ENCODE measurements at places on chromosomes 2 and 18. TPM values are rescaled to one million over a fixed set of nuclear protein-coding genes. Genes with fewer than 3 reads are reported as not detected.
A peak's percentile ranks its signal among the peaks of the same experiment; 100 is the strongest.

The CRYGD gene
- not detected for total RNA-seq

The LBX2 gene
- total RNA-seq: not detected

The EIF4E2 gene
- total RNA-seq: 2.3 TPM

The CPLX4 gene
- total RNA-seq: not detected

The IKZF2 gene
- 5.2 TPM for total RNA-seq

The ALLC gene
- total RNA-seq: not detected

The EVX2 gene
- total RNA-seq: not detected

The SLC11A1 gene
- total RNA-seq: 20.4 TPM

The CCDC141 gene
- 0.58 TPM for total RNA-seq

The CFC1B gene
- not detected for total RNA-seq

The MFSD2B gene
- total RNA-seq: not detected

- no peaks in the 10 kb centered on the region for H3K36me3 ChIP-seq
- no peak overlapping the region for H3K4me3 ChIP-seq
- DNase-seq: no peak
- H3K4me1 ChIP-seq: peaks cover 15% of the 10 kb centered on the region
Measured at GRCh38 chr18:32333781-32334180, 136.9 kb downstream of the GAREM1 start.

- no peaks in the 10 kb centered on the region for H3K36me3 ChIP-seq
- peak; percentile 10 for DNase-seq
- H3K27ac ChIP-seq: no peak overlapping the region
- no peaks in the 10 kb centered on the region for H3K4me1 ChIP-seq
- peaks cover 16% of the 10 kb centered on the region for H3K27me3 ChIP-seq
Measured at GRCh38 chr2:239781454-239781853, 243.7 kb downstream of the NDUFA10 start.

GRCh38 chr2:60097298-60097697, 456.2 kb downstream of the BCL11A start:
- H3K4me3 ChIP-seq: no peak overlapping the region
- no peaks in the 10 kb centered on the region for H3K36me3 ChIP-seq
- no peaks in the 10 kb centered on the region for H3K27me3 ChIP-seq
- DNase-seq: no peak
- H3K4me1 ChIP-seq: no peaks in the 10 kb centered on the region

- no peak for DNase-seq
- no peak overlapping the region for H3K27ac ChIP-seq
- H3K4me1 ChIP-seq: peaks cover 21% of the 10 kb centered on the region
- no peak overlapping the region for H3K4me3 ChIP-seq
Measured at GRCh38 chr2:241574911-241575623, 16.5 kb downstream of the BOK start.

GRCh38 chr18:45243340-45244110, 371.8 kb upstream of the SLC14A2 start:
- H3K36me3 ChIP-seq: no peaks in the 10 kb centered on the region
- no peak overlapping the region for H3K4me3 ChIP-seq
- no peaks in the 10 kb centered on the region for H3K4me1 ChIP-seq
- no peaks in the 10 kb centered on the region for H3K27me3 ChIP-seq
- no peak for DNase-seq

DNA sequence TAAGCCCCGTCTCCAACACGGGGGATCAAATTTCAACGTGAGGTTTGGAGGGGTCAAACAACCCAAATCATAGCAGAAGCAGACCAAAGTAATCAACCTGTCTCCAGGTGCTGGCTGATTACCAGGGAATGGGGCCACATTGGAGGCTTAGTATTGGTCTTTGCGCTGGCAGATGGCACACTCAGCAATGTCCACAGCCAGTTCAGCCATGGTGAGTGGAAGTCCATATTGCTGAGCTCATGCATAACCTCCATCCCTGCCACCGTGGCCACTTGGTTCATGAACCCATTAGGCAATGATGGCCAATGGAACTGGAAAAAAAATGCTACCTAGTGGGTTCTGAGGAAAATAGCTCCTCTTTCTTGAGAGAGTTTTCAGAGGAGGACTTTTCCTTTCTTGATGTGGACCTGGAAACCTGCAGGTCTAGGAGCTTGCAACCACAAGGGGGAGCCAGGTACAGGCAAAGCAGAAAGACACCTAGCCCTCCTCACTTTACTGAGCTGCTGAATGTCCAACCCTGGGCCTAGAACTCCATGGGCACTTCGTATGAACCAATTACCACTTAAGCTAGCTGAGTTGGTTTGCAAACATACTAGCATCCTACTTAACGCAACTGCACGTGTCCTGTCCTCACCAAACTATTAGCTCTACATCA, 128.0 kb upstream of the GYPC start:
- H3K4me1 ChIP-seq: no peaks in the 10 kb centered on the region
- DNase-seq: peak; percentile 61
- no peak overlapping the region for H3K4me3 ChIP-seq
- H3K27me3 ChIP-seq: no peaks in the 10 kb centered on the region

DNA sequence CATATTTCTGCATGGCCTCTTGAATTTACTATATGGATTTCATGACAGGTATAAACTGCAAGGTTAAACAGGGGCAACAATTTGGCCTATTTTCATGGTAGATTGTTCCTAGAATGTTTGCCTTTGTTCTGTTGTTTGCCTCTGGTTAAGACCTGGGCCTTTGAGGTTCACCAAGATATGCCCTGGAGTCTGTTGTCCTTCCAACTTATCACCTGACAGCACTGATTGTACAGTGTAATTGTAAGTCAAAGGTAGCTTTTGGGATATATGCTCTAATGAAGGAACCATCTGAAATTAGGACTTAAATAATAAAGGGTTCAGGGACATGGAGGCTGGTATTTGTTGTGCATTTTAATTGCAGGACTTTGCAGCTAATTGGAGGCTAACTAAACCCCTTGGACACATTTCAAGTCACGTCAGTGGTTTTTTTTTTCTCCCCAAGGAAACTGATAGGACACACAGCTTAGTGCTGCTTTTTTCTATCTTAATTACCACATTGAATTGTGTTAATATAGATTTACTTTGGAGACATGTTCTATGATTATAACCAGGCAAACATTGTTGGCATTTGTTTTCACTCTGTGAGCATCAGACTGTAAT, 771.2 kb upstream of the LINC00305 start:
- H3K36me3 ChIP-seq: no peaks in the 10 kb centered on the region
- no peaks in the 10 kb centered on the region for H3K4me1 ChIP-seq
- no peak overlapping the region for H3K27ac ChIP-seq
- DNase-seq: peak; percentile 20
- no peaks in the 10 kb centered on the region for H3K27me3 ChIP-seq

GRCh38 chr2:27072920-27073319, 1.5 kb upstream of the OST4 start:
- no peak overlapping the region for H3K4me3 ChIP-seq
- H3K4me1 ChIP-seq: peaks cover 89% of the 10 kb centered on the region
- DNase-seq: no peak
- H3K27ac ChIP-seq: peak overlapping the region; percentile 93

DNA sequence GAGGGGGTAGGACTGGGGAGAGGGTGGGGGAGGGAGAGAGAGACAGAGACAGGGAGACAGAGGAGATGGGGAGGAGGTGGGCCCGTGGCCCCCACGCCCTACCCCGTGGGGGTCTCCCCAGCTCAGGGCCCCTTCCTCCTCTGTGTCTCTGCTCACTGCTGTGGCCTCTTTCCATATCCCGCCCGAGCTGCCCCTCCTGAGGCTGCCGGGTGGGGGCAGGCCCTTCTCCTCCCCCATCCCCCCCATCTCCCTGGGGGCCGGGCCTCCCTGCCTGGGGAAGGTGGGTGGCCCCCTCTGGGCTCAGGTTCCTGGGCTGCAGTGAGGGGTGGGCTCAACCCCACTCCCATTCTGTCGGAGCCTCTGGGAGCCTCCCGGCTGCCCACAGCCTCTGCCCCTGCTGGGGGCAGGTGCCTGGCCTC, 332 bp upstream of the PDCD1 start:
- peak overlapping the region; percentile 71 for H3K27ac ChIP-seq
- H3K36me3 ChIP-seq: no peaks in the 10 kb centered on the region
- no peak for DNase-seq
- peaks cover 16% of the 10 kb centered on the region for H3K4me1 ChIP-seq
- H3K27me3 ChIP-seq: peaks cover 11% of the 10 kb centered on the region

DNA sequence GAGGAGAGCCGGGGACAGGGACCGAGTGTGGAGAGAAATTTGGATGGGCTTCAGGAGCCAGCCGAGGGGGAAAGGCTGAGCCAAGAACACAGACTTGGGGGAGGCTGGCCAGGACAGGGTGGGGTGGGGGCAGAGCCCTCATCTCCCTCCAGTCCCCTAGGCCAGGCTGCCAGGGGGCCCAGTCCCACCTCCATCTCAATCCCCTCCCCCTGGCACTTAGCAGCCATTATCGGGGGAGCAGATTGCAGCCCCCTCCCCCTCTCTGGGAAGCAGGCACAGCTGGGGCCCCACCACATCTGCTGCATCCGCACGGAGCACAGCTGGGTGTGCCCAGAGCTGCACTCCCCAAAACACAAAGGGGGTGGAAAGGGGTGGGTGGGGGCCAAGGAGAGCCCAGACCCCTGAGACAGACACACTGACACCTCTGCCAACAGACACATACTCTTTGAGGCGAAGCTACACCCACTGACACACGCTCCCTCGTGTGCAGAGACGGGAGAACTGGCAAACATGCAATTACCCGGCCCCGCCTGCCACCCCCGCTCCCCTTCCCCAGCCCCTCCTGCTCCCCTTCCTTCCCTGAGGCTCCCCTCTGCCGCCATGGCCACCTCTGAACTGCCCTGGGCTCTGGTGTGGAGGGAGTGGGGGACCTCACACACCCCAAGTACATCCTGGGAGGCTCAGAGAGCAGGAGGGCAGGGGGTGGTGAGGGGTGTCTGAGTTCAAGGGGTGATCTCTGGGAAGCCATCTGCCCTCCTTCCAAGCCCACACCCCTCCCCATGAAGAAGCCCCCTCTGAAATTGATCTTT, 5.1 kb upstream of the ASIC4 start:
- H3K4me3 ChIP-seq: no peak overlapping the region
- no peak for DNase-seq
- H3K4me1 ChIP-seq: peaks cover 32% of the 10 kb centered on the region
- no peak overlapping the region for H3K27ac ChIP-seq
- peaks cover 66% of the 10 kb centered on the region for H3K27me3 ChIP-seq

- H3K27me3 ChIP-seq: no peaks in the 10 kb centered on the region
- no peaks in the 10 kb centered on the region for H3K4me1 ChIP-seq
- peak; percentile 61 for DNase-seq
- no peak overlapping the region for H3K4me3 ChIP-seq
Measured at GRCh38 chr2:60806988-60807681, 51.1 kb downstream of the PAPOLG start.

DNA sequence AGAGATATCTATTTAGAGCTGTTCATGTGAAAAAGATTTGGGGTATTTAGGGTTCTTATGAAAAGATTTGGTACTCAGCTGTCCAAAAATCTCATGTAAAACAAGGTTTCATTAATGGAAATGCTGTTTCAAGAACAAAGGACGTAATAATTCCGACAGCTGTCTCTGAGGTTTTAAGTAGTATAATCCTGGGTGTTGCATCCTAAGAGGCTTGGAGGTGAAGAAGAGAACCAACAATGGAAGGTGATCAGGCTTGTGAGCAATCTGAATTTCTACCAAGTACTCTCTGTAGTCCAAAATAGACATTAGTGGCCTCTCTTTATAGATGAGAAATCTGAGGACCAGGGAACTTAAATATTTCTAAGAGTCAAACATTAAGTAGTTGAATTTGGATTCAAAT, 205.1 kb downstream of the BABAM2 start:
- no peak overlapping the region for H3K4me3 ChIP-seq
- H3K4me1 ChIP-seq: peaks cover 3% of the 10 kb centered on the region
- H3K36me3 ChIP-seq: no peaks in the 10 kb centered on the region
- H3K27me3 ChIP-seq: no peaks in the 10 kb centered on the region

GRCh38 chr18:52715421-52715820, 375.4 kb downstream of the DCC start:
- no peaks in the 10 kb centered on the region for H3K27me3 ChIP-seq
- no peak for DNase-seq
- H3K36me3 ChIP-seq: no peaks in the 10 kb centered on the region
- H3K27ac ChIP-seq: no peak overlapping the region
- no peaks in the 10 kb centered on the region for H3K4me1 ChIP-seq

GRCh38 chr18:24819141-24819890, 358.9 kb downstream of the HRH4 start:
- no peak overlapping the region for H3K27ac ChIP-seq
- no peak overlapping the region for H3K4me3 ChIP-seq
- H3K27me3 ChIP-seq: no peaks in the 10 kb centered on the region
- no peaks in the 10 kb centered on the region for H3K36me3 ChIP-seq

DNA sequence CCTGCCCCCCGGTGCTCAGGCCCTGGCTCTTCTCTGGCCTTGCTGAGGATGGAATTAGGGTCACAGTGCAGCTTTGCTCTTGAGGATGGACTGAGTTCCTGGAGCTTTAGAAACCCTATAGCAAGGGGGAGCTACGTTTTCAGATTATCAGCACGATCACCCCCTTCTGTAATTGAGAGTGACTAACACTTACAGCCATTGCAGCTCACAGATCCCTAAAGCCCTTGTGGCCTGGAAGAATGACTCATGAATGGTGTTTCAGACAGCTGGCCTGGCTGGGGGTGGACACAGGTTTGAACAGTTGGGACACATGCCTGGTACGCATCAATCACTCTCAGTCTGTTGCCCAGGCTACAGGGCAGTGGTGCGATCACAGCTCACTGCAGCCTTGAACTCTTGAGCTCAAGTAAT, 79.7 kb upstream of the IGFBP5 start:
- H3K27ac ChIP-seq: peak overlapping the region; percentile 55
- H3K27me3 ChIP-seq: no peaks in the 10 kb centered on the region
- peak; percentile 67 for DNase-seq
- H3K36me3 ChIP-seq: no peaks in the 10 kb centered on the region
- no peak overlapping the region for H3K4me3 ChIP-seq

DNA sequence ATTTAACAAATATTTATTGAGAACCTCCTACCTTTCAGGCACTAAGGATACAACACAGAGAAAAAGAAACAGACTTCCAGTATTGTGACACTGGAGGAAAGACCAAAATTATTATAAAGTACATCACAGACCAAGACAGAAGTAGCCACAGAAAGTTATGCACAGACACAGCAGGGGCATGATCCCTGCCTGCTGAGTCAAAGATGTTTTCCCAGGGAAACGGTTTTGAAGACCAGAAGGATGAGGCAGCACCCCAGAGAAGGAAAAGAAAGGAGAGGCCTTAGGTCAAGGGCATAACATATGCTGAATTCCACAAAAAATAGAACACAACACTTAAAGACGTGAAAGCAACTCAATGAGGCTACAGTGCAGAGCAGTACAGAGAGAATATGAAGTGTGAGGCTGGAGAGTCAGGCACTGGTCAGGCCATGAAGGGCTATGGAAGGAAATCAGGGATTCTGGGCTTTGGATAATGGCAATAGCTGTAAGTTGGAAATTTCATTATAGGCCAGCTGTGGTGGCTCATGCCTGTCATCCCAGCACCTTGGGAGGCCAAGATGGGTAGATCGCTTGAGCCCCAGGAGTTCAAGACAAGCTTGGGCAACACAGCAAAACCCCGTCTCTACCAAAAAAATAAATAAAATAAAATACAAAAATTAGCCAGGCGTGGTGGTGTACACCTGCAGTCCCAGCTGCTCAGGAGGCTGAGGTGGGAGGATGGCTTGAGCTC, 8.2 kb downstream of the ADAM17 start:
- no peaks in the 10 kb centered on the region for H3K27me3 ChIP-seq
- no peak overlapping the region for H3K27ac ChIP-seq
- peaks cover 5% of the 10 kb centered on the region for H3K36me3 ChIP-seq
- peaks cover 41% of the 10 kb centered on the region for H3K4me1 ChIP-seq
- no peak overlapping the region for H3K4me3 ChIP-seq

- no peaks in the 10 kb centered on the region for H3K4me1 ChIP-seq
- no peaks in the 10 kb centered on the region for H3K27me3 ChIP-seq
- DNase-seq: no peak
- no peak overlapping the region for H3K4me3 ChIP-seq
- H3K27ac ChIP-seq: no peak overlapping the region
Measured at GRCh38 chr2:7661502-7661901, 744.3 kb downstream of the RNF144A start.

- no peak for DNase-seq
- H3K27ac ChIP-seq: no peak overlapping the region
- peaks cover 23% of the 10 kb centered on the region for H3K36me3 ChIP-seq
- peaks cover 25% of the 10 kb centered on the region for H3K4me1 ChIP-seq
- H3K4me3 ChIP-seq: no peak overlapping the region
Measured at GRCh38 chr2:168158586-168158985, 88.8 kb downstream of the STK39 start.
